ENCODE measurements at places on chromosomes 12 and 14.

- no peak for DNase-seq
These were observed 40.1 kb downstream of the ZNF664 start for GRCh38 chr12:124013073-124013472.

GRCh38 chr14:70002589-70003346 is 123.6 kb downstream of the SMOC1 start:
- DNase-seq, result no peak

- DNase-seq, result no peak
These were observed 17.6 kb downstream of the KERA start for GRCh38 chr12:91040096-91040755.

- no peak for DNase-seq
These were observed 669 bp upstream of the KCNK13 start for GRCh38 chr14:90060965-90061684.

DNA sequence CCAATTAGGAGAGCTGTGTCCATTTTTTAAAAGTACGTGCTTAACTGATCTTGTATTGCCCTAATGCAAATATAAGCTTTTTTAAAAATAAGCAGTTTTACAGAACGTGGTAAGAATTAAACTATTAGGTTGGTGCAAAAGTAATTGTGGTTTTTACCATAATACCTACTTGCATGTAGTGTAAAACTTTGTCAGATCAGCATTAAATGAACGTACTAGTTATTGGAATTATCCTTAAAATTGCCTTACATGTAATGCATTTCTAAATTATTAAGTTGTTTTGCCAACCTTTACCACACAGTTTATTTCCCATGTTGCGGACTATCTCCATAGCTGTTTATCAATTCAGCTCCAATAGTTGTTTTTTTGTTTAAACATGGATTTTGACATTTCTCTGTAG is 10.9 kb downstream of the CAND1 start:
- no peak for DNase-seq

- DNase-seq, result no peak
These were observed 8.8 kb downstream of the SMOC1 start for GRCh38 chr14:69887740-69888657.

DNA sequence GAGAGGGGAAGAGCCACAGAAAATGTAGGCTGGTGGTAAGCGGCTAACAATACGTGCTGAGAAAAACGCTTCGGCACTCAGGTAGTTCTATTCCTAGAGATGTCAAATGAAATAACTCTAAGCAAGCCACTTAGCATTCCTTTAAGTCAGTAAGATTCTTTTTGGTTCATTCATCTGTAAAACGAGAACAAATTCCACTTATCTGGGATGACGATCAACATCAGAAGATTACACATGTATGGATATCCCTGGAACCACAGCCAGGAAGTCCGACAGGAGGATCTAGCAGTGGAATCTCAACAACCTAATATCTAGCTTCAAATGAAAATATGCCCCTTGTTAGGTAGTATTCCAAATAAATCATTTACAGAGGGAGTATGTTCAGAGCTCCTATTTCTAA is 74.6 kb upstream of the CDKN3 start:
- no peak for DNase-seq

DNA sequence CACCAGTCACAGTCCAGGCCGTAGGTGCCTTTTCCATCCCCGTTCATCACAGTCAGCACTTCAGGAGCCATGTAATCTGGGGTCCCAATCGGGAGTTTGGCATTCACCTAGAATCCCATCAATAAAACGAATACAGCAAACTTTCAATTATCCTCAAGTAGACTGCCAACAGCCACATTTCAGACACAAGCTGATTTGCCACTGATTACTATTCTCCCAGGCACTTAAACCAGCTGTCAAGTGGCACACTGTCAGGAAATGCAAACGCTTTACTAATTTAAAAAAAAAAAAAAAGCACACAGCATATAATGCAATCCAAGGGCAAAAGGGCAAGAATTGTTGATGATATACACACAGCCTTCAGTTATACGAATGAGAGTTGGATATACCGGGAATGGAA is 51.9 kb downstream of the CIT start:
- DNase-seq, result no peak

- no peak for DNase-seq
These were observed 109.5 kb downstream of the BTG1 start for GRCh38 chr12:92036061-92036620.

DNA sequence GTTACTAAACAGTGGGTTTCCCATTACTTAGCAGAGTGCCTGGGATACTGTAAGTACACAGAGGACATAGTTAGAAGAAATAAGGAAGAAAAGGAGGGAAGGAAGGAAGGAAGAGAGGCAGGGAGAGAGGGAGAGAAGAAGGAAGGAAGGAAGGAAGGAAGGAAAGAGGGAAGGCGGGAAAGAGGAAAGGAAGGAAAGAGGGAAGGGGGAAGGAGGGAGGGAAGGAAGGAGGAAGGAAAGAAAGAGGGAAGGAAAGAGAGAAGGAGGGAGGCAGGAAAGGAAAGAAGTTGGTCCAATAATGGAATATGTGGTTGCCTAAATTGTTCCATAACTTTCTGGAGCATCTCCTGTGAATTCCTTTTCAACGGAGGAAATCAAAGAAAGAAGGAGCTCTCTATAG is 1230.4 kb downstream of the AACS start:
- DNase-seq, result no peak

GRCh38 chr12:32285489-32285888 is 113.9 kb upstream of the FGD4 start:
- no peak for DNase-seq

- DNase-seq, result no peak
These were observed 499.7 kb downstream of the TMTC2 start for GRCh38 chr12:83186419-83186818.

- peak; percentile 36 for DNase-seq
These were observed 18.0 kb downstream of the ACACB start for GRCh38 chr12:109134186-109134917.

- DNase-seq, result no peak
These were observed 319.3 kb upstream of the SOX5 start for GRCh38 chr12:24268663-24269186.

DNA sequence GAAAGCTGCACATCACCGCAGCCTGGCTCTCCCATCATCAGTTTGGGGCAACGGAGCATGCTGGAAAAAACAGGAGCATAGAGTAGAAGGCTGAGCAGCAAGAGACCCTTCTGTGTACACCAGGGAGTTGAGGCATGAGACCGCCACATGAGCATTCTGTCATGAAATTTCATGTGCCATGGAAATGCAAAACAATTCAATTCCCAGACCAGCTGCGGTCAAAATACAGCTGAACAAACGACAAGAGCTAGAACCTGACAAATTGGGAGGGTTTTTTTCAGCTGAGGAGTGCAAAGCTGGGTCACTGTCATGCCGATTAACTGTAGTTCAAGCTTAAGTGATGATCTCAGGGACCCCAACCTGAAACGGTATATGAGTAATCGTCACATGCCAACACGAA is 37.1 kb downstream of the TMEM30B start:
- no peak for DNase-seq

DNA sequence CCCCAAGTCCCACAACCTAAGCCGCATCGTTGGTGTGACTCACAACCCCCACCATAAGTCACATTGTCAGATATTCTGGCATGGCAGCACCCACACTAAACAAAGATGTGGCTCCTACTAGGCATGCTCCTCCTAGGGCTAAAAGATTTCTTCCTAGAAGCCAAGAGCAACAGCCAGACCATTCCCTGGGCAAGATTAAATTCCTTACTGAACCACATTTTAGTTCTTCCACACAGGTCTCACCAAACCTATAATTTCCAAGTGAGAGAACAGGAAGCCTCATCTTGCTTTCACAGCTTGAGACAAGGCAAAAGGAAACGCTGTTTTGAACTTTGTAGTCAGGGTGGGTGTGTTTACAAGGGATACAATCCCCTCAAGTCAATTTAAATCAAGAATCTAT is 632.8 kb downstream of the DIO2 start:
- DNase-seq, result no peak

GRCh38 chr12:107322063-107322462 is 228.7 kb upstream of the CRY1 start:
- no peak for DNase-seq

DNA sequence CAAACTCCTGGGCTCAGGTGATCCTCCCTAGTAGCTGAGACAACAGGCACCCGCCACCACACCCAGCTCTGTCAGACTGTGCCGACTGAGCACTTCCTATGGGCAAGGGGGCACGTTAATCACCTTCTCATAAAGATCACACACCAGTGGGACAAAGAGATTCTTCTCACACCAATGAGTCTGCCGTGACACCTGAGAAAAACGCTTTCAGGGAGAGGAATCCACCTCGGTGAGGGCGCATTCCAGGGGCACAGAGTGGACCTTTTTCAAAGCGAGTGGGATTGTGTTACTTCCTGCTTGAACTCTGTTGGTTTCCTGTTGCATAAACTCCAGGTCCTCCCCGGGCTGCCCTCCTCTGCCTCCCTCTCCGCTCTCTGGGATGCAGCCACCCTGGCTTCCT is 17.5 kb upstream of the SCARB1 start:
- no peak for DNase-seq

- no peak for DNase-seq
These were observed 21.5 kb upstream of the ALDH2 start for GRCh38 chr12:111745211-111745610.

DNA sequence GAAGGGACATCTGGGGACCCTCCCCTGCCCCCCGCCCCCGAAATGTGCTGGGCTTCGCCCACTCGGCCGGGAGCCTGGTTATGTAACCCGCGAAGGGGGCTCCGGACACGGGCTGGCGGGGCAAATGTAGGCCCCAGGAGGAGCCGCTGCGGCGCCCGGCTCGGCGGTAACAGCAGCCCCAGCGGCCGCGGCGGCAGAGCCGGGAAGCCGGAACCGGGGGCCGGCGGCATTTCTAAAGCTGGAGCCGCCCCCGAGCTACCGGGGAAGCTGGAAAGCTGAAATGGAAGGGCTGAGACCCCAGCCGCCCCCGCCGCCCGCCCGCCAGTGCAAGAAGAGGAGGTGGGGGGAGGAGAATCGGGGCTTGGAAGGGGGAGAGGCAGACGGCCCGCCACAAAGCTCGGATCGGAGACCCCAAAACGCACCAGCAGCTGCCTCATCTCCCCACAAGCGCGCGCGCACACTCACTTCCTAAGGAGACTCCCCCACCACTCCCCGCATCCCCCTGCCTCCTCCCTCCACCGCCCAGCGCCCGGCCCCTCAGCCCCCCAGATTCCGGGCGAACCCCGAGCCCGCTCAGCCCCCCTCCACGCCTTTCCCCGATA is 1.5 kb downstream of the KDM2B start:
- DNase-seq, result no peak

DNA sequence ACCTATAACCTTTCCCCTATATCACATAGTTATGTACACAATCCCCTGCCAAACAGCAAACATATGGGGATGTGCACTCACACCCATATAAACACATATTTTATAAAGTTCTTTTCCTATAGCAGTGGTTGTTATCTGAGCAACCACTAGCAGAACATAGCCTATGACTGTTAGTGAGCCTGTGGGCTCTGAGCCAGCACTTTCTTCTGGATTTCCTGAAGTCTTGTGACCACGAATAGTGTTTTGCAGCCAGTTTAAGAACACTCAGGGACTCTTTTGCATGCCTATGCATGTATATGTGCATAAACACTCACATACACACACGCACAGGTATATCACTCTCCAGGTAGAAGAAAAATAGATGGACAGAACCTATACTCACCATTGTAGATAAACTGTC is 17.1 kb downstream of the TESPA1 start:
- DNase-seq, result no peak

DNA sequence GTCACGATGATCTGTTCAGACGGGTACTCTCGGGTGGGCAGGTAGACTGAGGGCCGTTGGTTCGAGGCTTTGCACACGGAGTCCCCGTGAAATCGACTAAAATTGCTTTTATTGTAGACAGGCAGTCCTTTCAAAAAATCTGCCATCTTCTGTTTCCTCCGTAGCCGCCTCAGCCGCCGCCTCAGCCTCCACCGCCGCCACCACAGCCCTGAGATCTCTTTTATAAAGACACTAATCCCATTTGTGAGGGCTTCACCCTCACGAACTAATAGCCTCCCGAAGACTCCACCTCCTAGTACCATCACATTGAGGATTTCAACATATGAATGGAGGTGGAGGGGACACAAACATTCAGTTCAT is 74.2 kb downstream of the KLHL28 start:
- no peak for DNase-seq
